Right ventricle myocardium superior (tissue), 1 donor: ENCODE measurements at places on chromosomes 7 and 10. TPM values are rescaled to one million over a fixed set of nuclear protein-coding genes. Genes with fewer than 3 reads are reported as not detected.

- no peak for DNase-seq
Observed at GRCh38 chr10:29860166-29860565, 199.2 kb downstream of the JCAD start.

GRCh38 chr10:76245951-76246495, 814.6 kb downstream of the LRMDA start:
- no peak for DNase-seq

GRCh38 chr10:82331716-82332115, 456.7 kb downstream of the NRG3 start:
- DNase-seq, result no peak

DNA sequence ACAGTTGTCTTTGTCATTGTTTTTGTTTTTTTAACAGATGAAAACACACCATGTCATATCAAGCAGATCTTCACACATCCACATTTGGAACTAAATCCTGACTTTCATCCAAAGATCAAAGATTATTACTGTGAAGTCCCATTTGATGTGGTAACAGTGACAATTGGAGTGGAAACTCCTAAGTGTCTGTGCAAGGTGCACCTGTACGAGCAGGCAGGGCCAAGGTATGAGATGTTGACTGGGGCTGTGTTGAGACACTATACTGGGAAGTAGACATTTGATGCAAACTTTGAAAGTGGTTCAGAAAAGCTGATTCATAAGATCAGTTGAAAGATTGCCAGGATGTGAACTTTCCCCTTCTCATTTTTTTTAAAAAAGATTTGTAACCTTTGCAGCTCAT, 152.3 kb downstream of the CPED1 start:
- DNase-seq, result no peak

The AVL9 gene
- 13.8 TPM for total RNA-seq

The NPTX2 gene
- total RNA-seq, result 3.4 TPM

The TMEM196 gene
- total RNA-seq, result not detected

The EBLN1 gene
- total RNA-seq, result not detected

The ASIC3 gene
- total RNA-seq, result 6.5 TPM
